ENCODE measurements at places on chromosomes 12 and 14. TPM values are rescaled to one million over a fixed set of nuclear protein-coding genes. Genes with fewer than 3 reads are reported as not detected.
A peak's percentile ranks its signal among the peaks of the same experiment; 100 is the strongest.

The TAS2R50 gene
- total RNA-seq = not detected

The ACSS3 gene
- total RNA-seq = not detected

The CMA1 gene
- total RNA-seq = not detected

The ANG gene
- 0.92 TPM for total RNA-seq

The KLRF1 gene
- total RNA-seq = not detected

The CINP gene
- total RNA-seq = 47.8 TPM

DNA sequence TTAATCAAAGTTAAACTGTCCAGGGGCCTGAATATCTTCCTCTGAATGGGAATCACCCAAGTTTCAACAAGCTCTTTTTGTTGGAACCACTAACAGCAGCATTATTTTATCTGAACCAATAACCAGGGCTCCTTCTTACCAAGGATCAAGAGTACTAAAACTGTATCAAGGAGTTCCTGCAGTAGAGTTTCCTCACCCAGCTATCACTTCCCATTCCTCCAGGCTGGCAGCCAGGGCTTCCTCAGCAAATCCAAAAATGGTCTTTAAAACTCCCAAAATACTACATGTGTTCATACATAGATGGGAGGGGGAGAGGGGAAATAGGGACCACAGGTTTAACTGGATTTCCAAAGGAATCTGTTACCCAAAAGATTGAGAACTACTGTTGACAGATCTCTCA is 10.5 kb downstream of the FMNL3 start:
- H3K27me3 ChIP-seq = no peaks in the 10 kb centered on the region
- peaks cover 36% of the 10 kb centered on the region for H3K4me1 ChIP-seq
- no peak for DNase-seq
- no peak overlapping the region for H3K27ac ChIP-seq

DNA sequence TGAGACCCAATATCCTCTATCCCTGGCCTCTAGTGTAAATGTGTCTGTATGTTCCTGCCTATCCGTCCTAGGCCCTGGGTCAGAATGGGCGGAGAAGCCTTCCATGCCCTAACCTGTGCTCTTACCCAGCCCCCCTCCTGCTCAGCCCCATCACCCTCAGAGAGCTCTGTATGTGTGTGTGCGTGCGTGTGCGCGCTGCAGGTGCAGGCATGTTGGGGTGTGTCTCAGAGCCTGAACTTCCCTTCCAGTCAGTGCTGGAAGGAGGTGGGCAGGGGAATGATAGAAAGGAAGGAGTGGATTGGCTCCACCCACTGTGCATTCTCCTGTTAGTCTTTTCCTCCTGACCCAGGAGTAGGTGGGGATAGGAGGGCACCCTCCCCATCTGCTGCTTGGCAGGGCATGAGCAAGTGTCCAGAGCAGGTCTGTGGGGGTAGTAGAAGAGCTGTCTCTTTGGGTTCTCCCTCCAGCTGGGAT is 7.2 kb downstream of the NAB2 start:
- H3K27me3 ChIP-seq = no peaks in the 10 kb centered on the region
- H3K36me3 ChIP-seq = peaks cover 70% of the 10 kb centered on the region
- peaks cover 77% of the 10 kb centered on the region for H3K4me1 ChIP-seq
- no peak overlapping the region for H3K4me3 ChIP-seq

DNA sequence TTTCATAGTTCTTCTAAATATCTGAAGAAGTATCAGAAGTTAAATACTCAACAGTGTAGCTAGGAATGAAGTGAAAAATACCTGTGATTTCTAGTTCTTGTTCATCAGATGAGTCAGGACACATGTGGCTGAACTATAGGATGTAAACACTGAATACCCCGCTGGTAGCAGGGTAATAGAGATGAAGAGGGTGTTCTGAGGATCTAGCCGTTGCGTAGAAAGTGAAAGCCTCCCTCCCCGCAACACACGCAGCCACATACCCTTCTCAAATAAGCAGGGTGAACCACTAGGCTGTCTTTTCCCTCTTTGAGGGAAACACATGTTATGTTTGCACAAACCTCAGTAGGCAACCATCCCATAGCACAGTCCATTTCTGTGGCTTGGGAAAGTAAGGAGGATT is 16.4 kb upstream of the RNASE12 start:
- no peak overlapping the region for H3K27ac ChIP-seq
- no peaks in the 10 kb centered on the region for H3K4me1 ChIP-seq
- no peak for DNase-seq
- no peaks in the 10 kb centered on the region for H3K36me3 ChIP-seq
- no peaks in the 10 kb centered on the region for H3K27me3 ChIP-seq

GRCh38 chr14:29898470-29898869 is 29.2 kb downstream of the PRKD1 start:
- no peak overlapping the region for H3K4me3 ChIP-seq
- H3K27ac ChIP-seq = no peak overlapping the region
- no peaks in the 10 kb centered on the region for H3K36me3 ChIP-seq
- no peak for DNase-seq
- no peaks in the 10 kb centered on the region for H3K4me1 ChIP-seq

GRCh38 chr12:42010715-42011114 is 134.0 kb downstream of the GXYLT1 start:
- no peak overlapping the region for H3K27ac ChIP-seq
- H3K27me3 ChIP-seq = peaks cover under 1% of the 10 kb centered on the region
- no peaks in the 10 kb centered on the region for H3K4me1 ChIP-seq
- no peak for DNase-seq
- H3K36me3 ChIP-seq = no peaks in the 10 kb centered on the region

GRCh38 chr12:6399884-6400644 is 16.1 kb downstream of the LTBR start:
- no peak for DNase-seq
- H3K27me3 ChIP-seq = no peaks in the 10 kb centered on the region
- no peak overlapping the region for H3K27ac ChIP-seq
- no peaks in the 10 kb centered on the region for H3K4me1 ChIP-seq

GRCh38 chr12:49335955-49336644 is 888 bp downstream of the C1QL4 start:
- no peak for DNase-seq
- H3K27ac ChIP-seq = no peak overlapping the region
- H3K36me3 ChIP-seq = peaks cover 4% of the 10 kb centered on the region
- no peak overlapping the region for H3K4me3 ChIP-seq

DNA sequence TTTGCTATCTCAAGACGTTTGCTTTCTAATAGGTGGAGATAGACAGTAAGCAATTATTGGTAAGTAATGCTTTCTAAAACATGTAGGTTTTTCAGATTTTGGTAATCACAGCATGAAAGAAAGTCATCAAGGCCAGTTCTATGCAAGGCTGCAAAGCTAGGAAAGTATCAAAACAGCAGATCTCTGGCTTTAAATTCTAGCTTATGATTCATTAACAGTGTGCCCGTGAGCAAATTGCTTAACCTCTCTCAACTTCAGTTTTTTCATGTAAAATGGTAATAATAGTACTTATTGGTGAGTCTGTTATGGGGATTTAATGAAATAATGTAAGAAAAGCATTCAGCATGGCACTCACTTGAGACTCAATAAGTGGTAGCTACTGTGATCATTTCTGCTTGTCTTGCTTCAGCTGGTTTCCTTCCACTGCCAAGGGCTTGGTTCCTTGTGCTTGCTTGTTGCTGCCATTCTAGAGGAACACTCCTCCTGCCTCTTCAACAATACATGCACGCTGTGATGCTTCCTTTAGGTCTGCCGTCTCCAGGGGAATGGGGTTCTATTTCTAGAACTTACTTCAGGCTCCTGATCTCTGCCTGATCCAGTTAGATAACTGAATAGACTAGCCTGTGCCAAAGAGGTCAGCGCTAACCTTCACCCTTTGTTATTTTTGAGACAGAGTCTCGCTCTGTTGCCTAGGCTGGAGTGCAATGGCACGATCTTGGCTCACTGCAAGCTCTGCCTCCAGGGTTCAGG is 88.4 kb downstream of the CAND1 start:
- peaks cover 15% of the 10 kb centered on the region for H3K4me1 ChIP-seq
- no peak overlapping the region for H3K4me3 ChIP-seq
- no peaks in the 10 kb centered on the region for H3K27me3 ChIP-seq
- no peaks in the 10 kb centered on the region for H3K36me3 ChIP-seq

- H3K36me3 ChIP-seq = no peaks in the 10 kb centered on the region
- H3K27me3 ChIP-seq = no peaks in the 10 kb centered on the region
- no peak overlapping the region for H3K27ac ChIP-seq
- no peak overlapping the region for H3K4me3 ChIP-seq
These were observed 287.6 kb upstream of the E2F7 start for GRCh38 chr12:77352946-77353345.

DNA sequence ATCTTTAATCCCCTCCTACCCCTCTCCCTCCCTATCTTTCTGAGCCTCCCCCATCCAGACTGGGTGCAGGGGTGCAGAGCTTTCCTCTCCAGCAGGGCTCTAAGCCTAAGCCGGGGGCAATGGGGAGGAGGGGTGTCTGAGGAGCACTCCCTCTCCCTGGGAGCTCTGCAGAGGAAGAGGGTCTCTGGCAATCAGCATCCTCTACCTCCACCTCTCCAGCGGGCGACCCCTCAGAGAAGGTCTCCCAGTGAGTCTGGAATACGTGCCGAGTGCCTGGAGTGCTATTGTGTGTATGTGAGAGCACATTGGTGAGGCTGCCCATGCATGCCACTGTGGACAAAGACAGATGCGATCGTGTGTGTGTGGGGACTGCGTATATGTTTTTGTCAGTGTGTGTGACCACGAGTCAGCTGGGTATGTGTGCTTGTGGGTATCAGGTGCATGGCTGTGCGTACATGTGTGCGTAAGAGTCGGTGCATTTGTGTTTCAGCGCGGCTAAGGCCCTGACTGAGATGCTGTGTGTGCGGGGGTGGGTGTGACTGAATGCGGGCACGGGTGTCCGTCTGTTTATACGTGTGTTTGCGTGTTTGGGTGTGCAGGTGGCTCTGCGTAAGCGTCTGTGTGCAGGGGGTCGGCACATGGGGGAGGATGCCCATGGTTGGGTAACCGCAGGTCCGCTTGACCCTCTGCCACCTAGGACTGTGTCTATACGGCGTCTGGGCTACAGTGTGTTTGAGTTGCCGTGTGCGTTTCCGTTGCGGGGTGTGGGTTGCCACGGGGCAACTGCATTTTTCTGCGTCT is 905 bp upstream of the DLK1 start:
- H3K36me3 ChIP-seq = no peaks in the 10 kb centered on the region
- H3K4me1 ChIP-seq = no peaks in the 10 kb centered on the region
- H3K4me3 ChIP-seq = no peak overlapping the region
- peaks cover 29% of the 10 kb centered on the region for H3K27me3 ChIP-seq
- no peak overlapping the region for H3K27ac ChIP-seq

DNA sequence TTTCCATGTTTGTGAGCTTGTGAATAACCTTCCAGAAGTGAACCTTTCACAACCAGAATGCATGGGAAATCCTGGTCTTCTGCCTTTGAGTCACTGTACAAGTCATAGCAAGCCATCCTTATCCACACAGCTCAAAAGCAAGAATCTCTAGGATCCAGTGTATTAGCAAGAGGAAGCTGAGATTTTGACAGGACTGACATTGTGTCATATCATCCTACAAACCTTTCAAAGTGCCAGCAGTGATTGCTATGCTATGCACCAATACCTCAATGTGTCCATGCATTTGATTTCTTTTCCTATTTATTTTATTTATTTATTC is 13.5 kb upstream of the NRDE2 start:
- H3K27me3 ChIP-seq = peaks cover 1% of the 10 kb centered on the region
- no peak overlapping the region for H3K27ac ChIP-seq
- H3K36me3 ChIP-seq = no peaks in the 10 kb centered on the region
- DNase-seq = no peak

DNA sequence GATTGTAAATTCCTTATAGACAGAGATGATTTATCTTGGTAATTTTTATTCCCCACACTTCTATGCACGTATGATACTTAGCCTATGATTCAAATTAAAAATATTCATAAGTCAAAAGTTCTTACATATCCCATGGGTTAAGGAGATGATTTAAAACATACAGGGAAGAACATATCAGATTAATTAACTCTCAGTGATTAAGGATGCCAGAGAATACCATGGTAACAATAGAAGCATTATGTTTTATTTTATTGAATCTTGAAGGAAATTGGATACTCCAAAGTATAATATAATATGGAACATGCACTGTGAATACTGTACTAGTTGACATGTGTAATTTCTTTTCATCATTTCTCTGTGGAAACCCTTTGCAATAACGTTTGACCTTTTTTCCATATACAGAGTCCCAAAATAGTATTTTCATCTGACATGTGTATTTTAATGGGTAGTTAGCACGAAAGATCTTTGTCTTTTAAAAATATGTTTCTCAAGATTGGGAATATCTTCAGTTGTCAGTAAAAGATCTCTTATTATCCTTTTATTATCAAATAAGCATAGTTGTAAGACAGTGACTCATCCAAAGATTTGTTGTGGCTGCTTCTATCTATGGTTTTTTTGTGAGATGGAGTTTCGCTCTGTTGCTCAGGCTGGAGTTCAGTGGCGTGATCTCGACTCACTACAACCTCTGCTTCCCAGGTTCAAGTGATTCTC is 166.7 kb downstream of the RAD51B start:
- H3K4me1 ChIP-seq = no peaks in the 10 kb centered on the region
- H3K27ac ChIP-seq = no peak overlapping the region
- DNase-seq = no peak
- H3K36me3 ChIP-seq = peaks cover 2% of the 10 kb centered on the region

DNA sequence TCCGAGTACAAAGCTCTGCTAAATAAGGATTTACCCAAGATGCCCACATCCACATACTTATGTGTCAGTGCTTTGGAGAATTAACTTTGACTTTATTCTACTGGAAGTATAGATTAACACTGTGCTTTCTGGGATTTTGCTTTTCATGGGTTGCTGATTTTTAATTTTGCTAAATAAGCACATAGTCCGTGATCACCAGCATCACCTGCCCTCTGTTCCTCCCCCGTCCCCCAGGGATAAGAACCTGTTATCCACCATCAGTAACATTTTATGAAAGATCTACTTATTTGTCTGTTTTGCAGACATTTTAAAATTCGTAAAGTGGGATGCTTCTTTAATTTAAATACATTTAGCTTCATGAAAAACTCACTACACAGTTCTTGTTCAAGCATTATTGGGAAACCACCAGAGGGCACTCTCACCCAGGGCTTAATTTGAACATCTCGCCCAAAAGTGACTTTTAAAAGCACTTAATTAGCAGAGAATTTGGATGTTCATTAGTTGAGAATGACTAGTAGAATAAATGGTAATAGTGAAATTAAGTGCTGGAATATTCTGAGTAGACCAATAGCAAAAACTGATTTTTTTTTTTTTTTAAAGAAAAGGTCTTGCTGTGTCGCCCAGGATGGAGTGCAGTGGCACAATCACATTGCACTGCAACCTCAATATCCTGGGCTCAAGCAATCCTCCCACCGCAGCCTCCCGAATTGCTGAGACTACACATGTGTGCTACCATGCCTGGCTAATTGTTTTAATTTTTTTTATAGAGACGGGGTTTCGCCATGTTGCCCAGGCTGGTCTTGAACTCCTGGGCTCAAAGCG is 35.7 kb downstream of the MRPL42 start:
- DNase-seq = peak; percentile 72
- H3K27ac ChIP-seq = no peak overlapping the region
- no peak overlapping the region for H3K4me3 ChIP-seq
- H3K4me1 ChIP-seq = peaks cover 12% of the 10 kb centered on the region
- H3K27me3 ChIP-seq = no peaks in the 10 kb centered on the region
